Prostate gland (tissue), 2 donors: ENCODE measurements at places on chromosomes 5 and 9. TPM values are rescaled to one million over a fixed set of nuclear protein-coding genes. Genes with fewer than 3 reads are reported as not detected.

AQP3 gene
- total RNA-seq = 327 TPM

IRX4 gene
- 1.8 TPM for total RNA-seq

INSL4 gene
- not detected for total RNA-seq

C5orf58 gene
- total RNA-seq = not detected

STPG3 gene
- total RNA-seq = not detected

ESM1 gene
- not detected for total RNA-seq

- DNase-seq = no peak
These were observed 3.3 kb downstream of the LCN8 start for GRCh38 chr9:136754626-136755301.

DNA sequence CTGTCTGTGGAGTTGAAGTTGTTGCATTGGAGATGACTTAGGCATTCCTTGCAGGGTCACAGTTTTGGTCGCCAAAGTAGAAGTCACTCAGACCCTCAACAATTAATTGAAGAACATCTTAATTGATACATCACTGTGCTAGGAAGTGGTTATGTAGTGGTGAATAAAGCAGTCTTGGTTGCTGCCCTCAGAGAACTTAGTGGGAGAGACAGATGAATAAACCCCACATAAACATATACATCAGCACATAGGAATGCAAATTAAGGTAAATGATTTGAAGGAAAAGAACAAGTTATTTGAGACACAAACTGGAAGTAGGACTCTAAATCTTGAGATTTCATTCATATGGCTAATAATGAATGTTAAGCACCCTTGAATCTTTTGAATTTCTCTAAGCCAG is 25.7 kb downstream of the FAM174A start:
- DNase-seq = no peak

GRCh38 chr5:130724658-130725057 is 440.4 kb downstream of the HINT1 start:
- no peak for DNase-seq

- DNase-seq = peak; percentile 65
These were observed 605.7 kb downstream of the RAB3C start for GRCh38 chr5:59188419-59189225.

DNA sequence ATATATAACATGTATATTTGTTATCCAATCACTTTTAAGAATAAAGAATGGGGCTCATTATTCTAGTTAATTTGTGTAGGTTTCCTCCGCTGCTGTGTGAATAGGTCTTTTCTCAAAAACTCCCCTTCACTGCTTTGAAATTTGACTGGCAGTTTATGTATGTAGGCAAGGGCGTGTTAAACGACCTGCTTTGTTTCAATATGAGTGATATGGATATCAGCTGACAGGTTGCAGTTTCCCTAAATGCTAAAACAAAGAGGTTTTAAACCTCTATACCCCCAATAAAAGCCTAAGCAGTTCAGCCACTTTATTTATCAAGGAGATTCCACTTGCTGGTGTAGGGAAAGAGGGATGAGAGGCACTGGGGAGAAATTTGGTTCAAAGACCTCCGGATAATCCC is 159.6 kb downstream of the TMEM167A start:
- no peak for DNase-seq

GRCh38 chr5:171363846-171364245 is 23.8 kb upstream of the NPM1 start:
- DNase-seq = no peak

DNA sequence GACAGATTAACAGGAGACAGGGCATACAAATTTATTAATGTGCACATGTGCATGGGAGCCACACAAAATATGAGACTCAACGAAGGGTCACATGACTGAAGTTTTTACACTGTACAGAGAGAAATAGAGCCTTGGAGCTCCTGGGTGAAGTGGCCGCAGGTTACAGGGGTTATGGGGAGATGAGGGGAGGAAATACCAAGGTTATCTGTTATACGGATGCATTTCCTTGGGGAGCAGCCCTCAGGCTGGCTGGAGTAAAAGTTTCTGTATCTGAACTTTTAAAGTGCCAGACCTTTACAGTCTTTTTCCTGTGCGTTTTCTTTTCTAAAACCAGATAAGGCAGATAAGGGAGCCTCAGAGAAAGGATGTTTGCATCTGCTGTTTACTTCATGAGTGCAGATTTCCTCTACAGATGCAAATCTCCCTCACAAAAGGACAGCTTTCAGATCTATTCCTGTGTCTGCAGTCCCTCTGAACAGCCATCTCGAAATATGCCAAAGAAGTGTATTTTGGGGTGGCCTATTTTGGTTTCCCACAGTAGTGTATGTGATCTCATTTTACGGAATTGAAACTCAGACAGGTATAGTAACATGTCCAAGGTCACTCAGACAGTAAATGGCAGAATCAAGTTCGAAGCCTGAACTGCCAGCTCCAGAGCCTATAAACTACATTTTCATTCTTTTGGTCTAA is 139.3 kb upstream of the FBXL17 start:
- DNase-seq = no peak

DNA sequence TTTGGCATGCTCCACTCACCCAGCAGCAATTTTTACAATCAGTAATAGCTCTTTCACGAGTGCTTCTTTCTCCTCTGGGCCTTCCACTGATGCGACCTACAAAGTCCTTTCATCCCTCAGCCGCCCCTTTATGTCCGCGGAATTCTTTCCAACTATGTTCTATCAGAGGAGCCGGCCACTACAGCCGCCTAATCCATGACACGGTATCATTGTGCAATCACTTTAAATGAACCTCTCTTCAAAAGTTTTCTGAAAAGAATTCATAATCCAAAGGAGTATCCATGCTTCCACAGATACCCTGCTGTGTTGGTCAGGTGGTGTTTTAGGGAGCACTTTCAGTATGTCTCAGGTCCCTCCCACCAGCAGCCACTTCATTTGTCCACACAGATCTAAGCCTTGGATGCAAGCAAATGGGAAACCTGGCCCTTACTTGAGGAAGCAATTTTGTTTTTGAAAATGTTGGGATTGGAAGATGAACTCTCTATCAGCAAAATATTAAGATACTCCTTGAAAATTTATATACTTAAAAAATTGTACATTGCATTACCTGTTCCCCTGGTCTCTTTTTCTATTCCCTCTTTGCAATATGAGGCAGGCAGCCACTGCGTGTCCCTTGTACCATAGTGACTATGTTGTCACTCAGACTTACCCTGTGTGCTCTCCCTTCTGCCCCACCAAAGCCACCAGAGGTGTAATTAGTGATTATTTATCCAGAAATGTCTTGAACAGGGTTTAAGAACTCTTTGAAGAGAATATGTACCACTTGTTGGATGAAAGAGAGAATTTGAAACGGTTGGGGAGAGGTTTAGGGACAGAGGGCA is 12.9 kb upstream of the MEF2C start:
- DNase-seq = no peak

- no peak for DNase-seq
These were observed 59.9 kb downstream of the GABRA6 start for GRCh38 chr5:161745392-161745791.

GRCh38 chr9:35731415-35732184 is 395 bp downstream of the TLN1 start:
- no peak for DNase-seq

GRCh38 chr9:99605016-99605743 is 216.5 kb upstream of the NR4A3 start:
- no peak for DNase-seq

GRCh38 chr9:3074247-3074646 is 230.4 kb upstream of the PUM3 start:
- DNase-seq = no peak
